Heart left ventricle (tissue), 16 donors: ENCODE measurements at places on chromosomes 12 and 14.
A peak's percentile ranks its signal among the peaks of the same experiment; 100 is the strongest.

DNA sequence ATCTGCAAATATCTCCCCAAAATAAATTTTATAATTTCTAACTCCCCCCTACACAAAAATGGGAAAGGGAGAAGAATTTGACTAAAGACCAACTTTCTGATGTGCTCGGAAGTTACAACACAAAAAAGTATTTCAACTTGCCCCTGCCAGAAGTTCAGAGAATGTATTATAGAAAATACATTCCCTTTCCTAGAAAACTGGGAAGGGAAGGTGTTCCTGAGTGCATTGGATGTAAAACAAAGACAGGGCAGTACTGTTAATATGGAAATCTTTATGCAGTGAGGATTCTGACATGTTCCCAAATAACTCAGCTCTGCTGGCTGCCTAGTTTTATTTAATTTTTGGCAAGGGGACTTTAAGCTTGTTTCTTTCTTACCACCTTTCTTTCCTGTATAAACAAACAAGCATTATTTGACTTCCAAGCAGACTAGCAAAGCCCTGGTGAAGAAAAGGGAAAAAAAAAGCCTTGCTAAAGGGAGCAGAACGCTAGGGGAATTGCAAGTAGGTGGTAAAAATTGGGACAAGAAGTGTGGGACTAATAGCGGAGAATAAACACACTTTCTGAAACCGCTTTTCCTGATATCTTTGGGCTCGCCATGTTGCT is 124.1 kb downstream of the STXBP6 start:
- DNase-seq: no peak

- DNase-seq: no peak
Observed at GRCh38 chr14:37202265-37202664, 4.5 kb downstream of the MIPOL1 start.

GRCh38 chr12:85441741-85442140 is 161.7 kb downstream of the ALX1 start:
- no peak for DNase-seq

GRCh38 chr14:102363182-102363943 is 622 bp downstream of the TECPR2 start:
- DNase-seq: no peak

DNA sequence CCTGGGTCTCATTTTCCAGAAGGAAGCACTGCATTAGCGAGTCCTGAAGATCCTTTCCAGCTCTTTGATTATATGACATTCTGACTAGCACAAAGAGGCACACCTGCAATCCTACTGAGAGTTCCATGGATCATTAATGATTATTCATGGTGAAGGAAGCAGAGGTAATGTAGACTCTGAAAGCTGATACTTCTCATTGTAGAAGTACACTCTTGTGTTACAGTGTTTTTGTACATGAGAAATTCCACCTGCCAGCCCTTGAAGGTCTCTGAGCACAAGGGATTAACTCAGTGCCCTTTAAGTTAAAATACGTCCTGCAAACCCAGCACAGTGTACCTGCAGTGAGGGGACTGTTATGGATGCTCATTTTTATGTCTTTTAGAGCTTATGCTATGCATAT is 558.8 kb upstream of the FBXO33 start:
- no peak for DNase-seq

- no peak for DNase-seq
Observed at GRCh38 chr12:108620236-108620879, 13.3 kb downstream of the SELPLG start.

- DNase-seq: no peak
Observed at GRCh38 chr12:68641138-68641537, 30.4 kb downstream of the RAP1B start.

DNA sequence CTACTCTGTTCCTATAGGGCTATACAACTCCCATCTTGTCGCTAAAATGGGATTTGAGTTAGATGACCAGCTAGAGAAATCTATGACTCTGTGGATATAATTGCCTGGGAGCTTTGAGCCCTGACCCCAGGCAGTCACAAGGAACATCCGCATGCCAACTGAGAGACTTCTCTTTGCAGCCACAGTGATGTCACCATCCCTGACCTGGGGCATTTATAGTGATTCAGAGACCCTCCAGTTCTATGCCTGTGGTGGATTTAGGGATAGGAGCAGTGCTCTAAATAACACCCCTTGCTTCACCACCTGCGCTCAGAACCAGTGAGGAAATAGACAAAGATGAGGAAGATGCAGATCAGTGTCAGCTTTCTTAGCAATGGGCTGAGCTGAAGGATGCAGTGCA is 86.2 kb downstream of the RIN3 start:
- DNase-seq: no peak

GRCh38 chr12:44098786-44099185 is 262.9 kb downstream of the TMEM117 start:
- DNase-seq: no peak

DNA sequence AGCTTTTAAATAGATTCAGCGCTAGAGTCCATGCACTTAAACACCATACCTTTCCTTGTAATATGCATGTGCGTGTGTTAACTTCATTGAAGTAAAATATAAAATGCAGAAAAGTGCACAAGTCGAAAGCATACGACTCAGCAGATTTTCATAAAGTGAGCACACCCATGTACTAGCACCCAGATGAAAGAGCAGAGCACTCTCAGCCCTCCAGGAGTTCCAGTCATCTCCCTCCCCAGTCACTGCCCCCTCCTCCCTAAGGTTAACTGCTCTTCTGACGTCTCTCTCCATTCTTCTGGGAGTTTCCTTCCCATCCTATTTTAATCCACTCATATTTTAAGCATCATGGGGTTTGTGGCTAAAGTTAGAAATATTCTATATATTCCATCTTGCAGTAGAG is 20.2 kb downstream of the RDH12 start:
- DNase-seq: no peak

DNA sequence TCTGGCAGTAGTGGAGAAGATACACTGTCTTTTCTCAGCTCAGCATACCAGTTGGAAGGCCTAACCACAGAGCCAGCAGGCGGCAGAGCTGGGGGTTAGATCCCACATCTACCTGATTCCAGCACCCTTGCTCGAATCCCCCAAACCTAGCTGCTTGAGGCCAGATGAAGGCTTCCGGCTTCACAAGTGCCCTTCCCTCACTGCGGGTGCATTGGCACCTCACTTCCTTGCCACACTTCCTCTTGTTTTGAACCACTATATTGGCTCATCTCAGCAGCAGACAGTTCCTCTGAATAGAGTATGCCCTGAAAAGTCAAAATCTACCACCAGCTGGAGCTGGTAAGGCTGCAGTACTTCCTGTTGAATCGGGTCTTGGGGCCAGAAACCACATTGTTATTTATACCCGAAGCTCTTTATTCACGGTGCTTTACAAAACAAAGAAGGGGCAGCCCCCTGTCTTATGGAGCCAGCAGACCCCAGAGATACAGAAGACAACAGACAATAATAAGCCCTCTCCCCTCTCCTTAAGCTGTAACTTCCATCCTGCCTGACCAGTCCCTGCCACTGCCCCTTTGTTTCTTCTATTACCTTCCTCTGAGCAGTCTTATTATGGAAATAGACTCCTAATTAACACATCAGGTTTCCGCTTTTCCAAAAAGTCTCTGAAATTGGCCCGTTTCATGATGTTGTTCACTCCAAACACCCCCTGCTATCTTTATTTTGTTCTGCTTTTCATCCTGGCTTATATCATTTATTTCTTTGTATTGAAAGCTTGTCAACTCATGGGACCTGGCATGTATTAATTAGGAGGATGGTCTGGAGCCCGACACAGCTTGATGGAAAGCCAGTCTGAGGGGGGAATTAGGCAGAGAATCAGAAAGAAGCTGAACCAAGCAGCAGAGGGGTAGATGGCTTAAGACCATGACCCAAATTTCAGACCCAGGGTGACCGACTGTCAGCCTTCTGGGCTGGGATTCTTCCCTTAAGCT is 233.5 kb downstream of the EFCAB11 start:
- peak; percentile 48 for DNase-seq

GRCh38 chr14:95522556-95522955 is 6.1 kb upstream of the SYNE3 start:
- no peak for DNase-seq

DNA sequence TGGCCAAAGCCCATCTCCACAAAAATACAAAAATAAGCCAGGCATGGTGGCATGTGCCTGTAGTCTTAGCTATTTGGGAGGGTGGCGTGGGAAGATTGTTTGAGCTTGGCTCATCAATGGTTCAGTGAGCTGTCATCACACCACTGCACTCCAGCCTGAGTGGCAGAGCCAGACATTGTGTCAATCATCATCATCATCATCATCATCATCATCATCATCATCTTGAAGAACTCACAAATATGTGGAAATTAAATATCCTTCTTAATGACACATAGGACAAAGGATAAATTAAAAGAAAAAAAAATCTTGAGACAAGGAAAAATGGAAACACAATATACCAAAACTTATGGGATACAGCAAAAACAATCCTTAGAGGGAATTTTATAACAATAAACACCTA is 132.5 kb downstream of the LRFN5 start:
- DNase-seq: no peak

DNA sequence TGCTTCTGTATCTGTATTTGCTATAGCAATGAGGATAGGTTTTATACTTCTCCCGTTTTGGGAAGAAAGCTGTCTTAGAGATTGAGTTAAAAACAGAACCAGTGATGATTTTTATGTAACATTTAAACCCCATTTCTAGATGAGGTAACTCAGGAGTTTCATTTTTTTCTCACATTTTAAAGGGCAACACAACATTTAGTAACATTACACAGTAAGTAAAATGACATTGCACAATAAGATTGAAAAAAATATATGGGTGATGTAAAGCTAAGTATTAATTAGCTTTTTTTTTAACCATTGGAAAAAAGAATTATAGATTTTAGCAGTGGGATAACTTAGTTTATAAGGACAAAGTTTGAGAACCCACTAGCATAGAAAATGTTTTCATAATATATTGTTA is 25.2 kb upstream of the SCFD1 start:
- no peak for DNase-seq
